Hematopoietic multipotent progenitor cell treated with erythropoietin and hydrocortisone succinate and interleukin-3 and kit ligand, for 4 days (in vitro differentiated cells): ENCODE measurements at places on chromosomes 7 and 10.

GRCh38 chr7:79185605-79186004, 267.9 kb downstream of the MAGI2 start:
- no peak for DNase-seq

DNA sequence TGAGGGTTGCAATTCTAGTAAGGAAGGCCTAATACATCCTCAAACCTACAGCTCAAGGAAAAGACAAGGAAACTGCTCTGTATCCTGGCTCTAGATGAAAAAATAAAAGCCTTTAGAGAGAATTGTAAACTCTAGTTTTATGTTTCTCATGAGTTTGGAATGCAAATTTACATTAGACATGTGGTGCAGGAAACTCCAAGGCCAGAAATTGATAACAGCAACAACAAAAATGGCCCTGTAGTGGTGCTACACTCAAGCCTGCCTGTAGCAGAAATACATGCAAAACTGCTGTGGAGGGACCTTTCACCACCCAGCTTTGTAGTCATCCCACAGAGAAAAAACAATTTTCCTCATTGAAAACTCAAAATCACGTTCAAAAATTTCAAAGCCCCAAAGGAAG, 546.7 kb upstream of the LRRN3 start:
- no peak for DNase-seq

GRCh38 chr7:2116448-2116810, 116.3 kb downstream of the MAD1L1 start:
- DNase-seq: no peak

GRCh38 chr7:43302211-43302711, 189.8 kb downstream of the HECW1 start:
- peak; percentile 28 for DNase-seq

DNA sequence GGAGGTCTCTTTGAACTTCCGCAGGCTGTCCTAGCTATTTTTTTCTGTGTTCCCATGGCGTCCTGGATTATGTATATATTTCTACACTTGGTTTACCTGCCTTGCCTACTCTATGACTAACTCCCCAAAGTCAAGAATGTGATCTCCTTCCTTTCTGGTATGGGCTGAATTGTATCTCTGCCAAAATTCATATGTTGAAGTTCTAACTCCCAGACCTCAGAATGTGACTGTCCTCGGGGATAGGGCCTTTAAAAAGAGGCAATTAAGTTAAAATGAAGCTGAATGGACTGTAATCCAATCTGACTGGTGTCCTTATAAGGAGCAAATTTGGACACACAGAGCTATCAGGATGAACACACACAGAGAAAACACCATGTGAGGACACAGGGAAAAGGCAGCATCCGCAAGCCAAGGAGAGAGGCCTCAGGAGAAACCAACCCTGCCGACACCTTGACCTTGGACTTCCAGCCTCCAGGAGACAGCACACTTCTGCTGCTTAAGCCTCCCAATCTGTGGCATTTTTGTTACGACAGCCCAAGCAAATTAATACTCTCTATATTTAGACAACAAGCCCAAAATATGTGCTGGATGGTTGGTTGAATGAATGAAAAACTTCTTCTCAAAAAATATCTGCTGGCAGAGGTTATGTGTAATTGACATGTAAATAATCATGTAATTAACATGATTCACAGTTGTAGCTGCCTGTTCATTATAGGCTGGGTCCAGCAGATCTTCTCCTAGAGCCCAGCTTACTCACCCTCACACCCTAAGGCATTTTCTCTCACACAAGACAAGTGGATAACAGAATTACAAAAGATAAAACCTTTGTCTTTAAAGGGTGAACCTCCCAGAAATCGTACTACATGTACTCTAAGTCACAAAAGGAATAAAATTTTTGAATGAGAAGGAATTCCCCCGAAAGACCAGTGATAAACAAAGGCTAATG, 123.7 kb downstream of the CUBN start:
- no peak for DNase-seq
